Temporal lobe (tissue), 4 donors: ENCODE measurements at places on chromosomes 3 and 15. TPM values are rescaled to one million over a fixed set of nuclear protein-coding genes. Genes with fewer than 3 reads are reported as not detected.

Gene TRH
- 4.4 TPM for total RNA-seq

Gene CCDC32
- 23.8 TPM for total RNA-seq

Gene CCR9
- not detected for total RNA-seq

Gene ZMYND10
- 5.9 TPM for total RNA-seq

Gene CAMK2N2
- 3.0 TPM for total RNA-seq

Gene FLNB
- 21.9 TPM for total RNA-seq

Gene MLH1
- total RNA-seq: 43.5 TPM

Gene CLCN2
- 6.1 TPM for total RNA-seq

Gene DUOXA2
- not detected for total RNA-seq

Gene ANKRD34C
- under 0.01 TPM for total RNA-seq

Gene GOLGA8M
- total RNA-seq: 0.25 TPM

Gene SEC62
- total RNA-seq: 76.0 TPM

Gene CKMT1A
- 4.7 TPM for total RNA-seq

Gene CFAP92
- 1.2 TPM for total RNA-seq

Gene ZPLD1
- under 0.01 TPM for total RNA-seq

Gene ESYT3
- 0.74 TPM for total RNA-seq

Gene CDC25A
- 3.0 TPM for total RNA-seq

Gene TMOD3
- 37.1 TPM for total RNA-seq

Gene TMC3
- total RNA-seq: 0.25 TPM

Gene C3orf70
- 27.5 TPM for total RNA-seq

Gene QARS1
- 107 TPM for total RNA-seq

Gene CLRN1
- not detected for total RNA-seq

Gene RTP1
- 0.25 TPM for total RNA-seq

Gene ACP3
- 0.98 TPM for total RNA-seq

Gene IQGAP1
- 43.5 TPM for total RNA-seq

Gene CFAP100
- total RNA-seq: 2.5 TPM
